NCI-H774 (cell line): ENCODE measurements at places on chromosomes 7 and 10.

DNA sequence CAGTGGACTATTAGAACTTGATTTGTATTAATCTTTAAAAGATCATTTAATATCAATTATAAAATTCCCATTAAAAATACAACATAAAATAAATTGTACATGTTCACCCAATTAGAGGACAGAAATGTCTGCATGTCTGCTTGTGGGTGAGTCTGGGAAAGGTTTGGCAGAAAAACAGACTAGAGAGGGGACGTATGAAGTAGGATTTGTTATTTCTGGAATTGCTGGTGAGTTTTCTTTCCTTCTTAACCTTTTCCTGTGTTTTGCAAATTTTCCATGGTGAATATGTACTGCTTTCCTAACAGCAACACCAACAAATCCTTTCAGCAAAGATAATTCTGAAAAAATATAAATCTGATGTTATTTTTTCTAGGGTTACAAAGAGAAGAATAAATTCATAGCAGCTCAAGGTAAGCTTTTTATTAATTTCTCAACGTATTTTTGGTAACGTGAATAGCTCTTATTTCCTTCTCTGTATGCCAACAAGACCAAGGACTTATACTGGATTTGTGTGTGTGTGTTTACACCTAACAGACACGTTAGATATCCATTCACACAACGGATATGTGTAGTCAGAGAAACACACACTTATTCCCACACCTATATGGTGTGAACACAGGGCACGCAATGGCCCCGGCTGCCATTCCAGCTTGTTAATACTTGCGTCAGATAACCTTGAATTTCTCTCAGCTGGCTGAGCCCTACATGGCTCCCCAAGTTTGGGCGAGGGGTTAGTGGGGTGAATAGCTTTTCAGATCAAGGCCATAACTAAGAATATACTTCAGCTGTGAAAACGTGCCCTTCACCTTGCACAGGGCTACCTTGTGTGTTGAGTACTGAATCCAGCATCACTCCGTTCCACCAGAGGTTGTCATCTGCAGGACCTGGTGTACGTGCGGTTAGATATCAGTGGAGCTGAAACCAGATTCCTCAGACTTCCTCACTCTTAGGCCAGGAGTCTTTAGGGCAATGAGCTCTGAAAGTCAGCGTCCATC lies 64.6 kb downstream of the MKI67 start:
- no peak for DNase-seq

GRCh38 chr7:133512560-133512959 lies 259.7 kb downstream of the EXOC4 start:
- no peak for DNase-seq

DNA sequence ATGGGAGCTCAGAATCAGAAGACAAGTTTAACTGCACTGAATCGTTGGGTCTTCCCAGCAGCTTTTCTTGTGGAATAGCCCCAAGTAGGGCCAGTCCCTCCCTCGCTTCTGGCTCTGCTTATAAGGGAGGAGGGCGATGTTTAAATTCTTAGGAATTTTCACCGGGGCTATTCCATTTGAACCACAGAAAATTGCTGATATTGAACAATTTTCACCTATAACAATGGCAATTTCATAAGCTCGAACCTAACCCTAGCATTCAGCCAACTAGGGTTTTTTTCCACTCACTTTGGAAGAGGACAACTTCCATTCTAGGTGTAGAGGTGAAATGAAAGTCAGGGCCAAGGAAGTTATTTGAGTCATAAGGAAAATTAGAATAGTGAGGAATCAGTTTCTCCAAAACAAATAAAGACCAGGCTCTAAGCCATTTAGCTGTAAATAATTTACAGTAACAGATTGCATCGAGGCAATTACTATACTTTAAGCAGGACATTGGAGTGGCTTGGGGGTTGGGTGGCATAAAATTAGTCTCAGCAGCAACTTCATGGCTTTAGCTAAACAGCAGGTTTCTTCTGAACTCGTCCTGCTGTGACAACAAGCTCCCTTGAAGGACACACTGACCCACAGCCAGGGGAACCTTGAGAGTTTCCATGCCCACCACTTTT lies 1.5 kb upstream of the ATP6V0A4 start:
- DNase-seq: no peak

- DNase-seq: no peak
Measured at GRCh38 chr10:100038561-100039071, 28.9 kb upstream of the DNMBP start.

- DNase-seq: no peak
Measured at GRCh38 chr10:47033541-47034270, 122.5 kb downstream of the PTPN20 start.

DNA sequence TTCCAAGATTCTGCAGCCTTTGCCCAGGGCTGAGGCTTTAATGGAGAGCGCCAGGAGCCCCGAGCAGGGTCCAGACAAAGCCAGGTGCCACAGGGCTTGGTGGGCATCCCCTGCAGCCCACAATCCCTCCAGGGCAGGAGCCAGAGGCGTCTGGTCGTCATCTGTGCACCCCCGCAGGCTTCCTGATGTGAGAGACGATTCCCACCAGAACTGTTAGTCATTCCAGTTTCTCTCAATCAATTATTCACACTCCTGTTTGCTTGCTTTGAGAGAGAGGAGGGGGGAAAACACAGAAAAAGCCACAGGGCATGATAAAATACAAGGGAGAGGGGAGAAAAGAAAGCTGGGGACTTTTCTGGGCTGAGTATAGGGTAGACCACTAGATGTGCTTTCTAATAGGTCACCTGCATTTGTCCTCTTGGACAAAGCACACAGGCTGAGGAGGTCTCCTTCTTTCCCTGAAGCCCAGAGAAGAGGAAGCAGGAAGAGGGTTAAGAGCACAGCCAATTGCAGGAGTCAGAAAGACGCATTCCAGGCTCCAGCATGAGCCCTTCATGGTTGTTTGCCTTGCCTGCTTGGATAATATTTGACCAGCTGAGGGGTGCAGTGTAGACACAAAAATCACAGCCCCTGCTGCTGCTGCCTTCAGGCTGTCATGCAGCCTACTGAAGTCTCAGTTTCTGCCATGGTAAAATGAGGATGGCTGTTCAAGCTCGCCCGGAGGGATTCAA lies 194.4 kb downstream of the PLXNA4 start:
- DNase-seq: peak; percentile 58

DNA sequence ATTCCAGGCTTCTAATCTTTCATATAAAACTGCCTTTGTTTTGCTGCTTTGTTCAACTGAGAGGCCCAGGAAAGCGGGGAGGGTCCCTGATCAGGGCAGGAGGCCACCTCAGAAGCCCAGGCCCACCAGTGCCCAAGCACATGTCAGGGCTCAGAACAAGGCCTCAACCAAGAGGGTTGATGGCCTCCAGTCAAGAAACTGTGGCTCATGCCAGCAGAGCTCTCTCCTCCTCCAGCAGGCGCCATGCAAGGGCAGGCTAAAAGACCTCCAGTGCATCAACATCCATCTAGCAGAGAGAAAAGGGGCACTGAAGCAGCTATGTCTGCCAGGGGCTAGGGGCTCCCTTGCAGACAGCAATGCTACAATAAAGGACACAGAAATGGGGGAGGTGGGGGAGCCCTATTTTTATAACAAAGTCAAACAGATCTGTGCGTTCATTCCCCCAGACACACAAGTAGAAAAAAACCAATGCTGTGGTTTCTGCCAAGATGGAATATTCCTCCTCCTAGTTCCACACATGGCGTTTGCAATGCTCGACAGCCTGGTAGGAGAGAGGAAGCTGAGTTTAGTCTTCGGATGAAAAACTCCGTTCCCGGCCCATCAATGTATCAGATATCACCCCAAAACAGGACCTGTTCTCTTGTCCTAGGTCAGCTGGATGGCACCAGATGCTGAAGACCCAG lies 34.0 kb downstream of the PSAP start:
- no peak for DNase-seq

DNA sequence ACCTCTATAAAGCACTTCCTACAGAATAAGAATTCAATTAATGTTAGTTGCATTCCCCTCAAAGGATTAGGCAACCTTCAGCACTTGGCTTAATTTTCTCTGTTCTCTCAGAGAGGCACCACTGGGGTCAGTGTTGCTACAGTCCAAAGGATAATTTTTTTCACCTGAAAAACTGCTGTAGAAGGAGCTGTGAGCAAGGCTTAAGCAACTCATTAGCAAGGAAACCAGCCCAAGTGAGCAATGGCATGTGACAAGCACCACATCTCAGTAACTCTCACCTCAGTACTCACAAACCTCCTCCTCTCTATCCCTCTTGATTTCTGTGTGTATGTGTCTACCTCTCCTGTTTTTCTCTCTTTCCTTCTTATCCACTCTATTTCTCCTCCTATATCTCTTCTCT lies 55.9 kb downstream of the DGKI start:
- no peak for DNase-seq

DNA sequence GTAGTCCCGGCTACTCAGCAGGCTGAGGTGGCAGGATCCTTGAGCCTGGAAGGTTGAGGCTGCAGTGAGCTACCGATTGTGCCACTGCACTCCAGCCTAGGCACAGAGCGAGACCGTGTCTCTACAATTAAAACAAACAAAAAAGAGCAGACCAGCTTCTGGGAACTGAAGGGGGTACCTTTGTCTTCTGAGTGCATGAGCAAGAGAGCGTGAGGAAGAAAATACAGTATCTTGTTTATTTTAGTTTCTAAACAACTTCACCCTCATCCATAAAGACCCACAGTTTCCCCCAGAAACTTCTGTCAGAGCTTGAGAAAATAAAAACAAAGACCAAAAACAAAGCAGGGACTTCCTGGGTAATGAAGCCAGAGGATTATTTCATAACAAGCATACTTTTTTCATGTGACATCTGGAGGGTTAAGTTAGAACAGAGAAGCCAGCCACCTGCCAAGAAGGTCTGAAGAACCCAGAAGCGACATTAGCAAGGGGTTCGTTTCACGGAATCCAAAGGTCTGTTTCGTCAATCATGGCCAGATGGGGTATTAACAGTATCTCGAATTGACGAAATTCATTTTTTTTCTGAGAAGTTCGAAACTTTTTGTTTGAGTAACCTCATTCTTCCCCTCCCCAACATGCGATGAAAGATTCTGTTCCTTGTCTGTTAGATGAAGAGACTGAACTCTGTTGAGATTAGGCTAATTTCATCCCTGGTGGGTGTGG lies 10.2 kb upstream of the IL2RA start:
- no peak for DNase-seq

DNA sequence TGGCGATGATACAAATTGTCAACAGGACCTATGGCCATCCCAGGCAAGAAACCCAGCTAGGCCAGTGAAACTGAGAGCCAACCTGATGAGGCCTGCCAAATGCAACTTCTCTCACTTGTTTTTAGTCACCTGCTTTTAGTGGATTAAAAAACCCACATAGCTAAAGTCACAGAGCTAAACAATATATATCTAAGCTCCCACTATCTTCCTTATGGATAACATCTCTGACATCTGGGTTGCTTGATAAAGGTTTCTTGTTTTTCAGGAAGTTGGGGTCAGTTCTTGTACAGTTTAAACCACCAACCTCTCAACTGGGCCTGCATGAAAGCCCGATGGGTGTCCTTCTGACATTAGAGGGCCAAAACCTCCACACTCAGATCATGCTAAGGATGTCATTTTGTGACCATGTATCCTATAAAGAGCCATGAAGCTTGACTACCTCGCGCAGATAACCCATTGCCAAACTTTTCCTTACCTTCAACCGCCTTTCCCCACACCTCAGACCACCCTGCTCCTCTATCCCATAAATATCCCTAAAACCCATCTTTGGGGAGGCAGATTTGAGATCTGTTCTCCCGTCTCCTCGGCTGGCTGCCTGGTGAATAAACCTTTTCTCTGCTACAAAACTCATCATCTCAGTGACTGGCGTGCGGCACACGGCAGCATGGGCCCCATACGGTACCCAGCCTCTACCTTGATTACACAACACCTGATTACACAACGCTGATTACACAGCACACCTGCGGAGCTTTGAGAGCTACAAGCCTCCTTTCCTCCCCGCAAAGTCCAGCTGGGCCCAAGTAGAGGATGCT lies 797 bp upstream of the STMP1 start:
- DNase-seq: peak; percentile 67

GRCh38 chr7:131231381-131232220 lies 96.1 kb upstream of the MKLN1 start:
- DNase-seq: no peak

DNA sequence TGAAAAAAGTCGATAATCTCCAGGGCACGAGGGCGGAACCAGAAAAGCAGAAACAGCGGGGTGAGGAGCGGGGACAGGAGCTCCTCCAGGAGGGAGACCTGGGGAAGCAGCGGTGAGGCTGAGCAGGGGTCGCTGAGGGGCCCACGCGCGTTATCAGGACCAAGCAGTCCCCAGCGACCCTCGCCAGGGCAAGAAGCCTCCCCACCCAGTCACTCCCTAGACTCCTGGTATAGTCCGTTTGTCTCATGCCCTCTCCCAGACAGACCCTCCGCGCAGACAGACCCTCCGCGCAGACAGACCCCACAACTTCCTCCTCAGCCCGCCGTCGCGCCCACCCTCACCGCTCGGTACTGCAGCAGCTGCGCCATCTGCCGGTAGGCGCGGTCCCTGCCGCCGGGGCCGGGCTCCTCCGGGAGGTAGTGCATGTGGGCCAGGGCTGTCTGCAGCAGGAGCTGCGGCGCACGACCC lies 6.3 kb downstream of the ATG9B start:
- peak; percentile 29 for DNase-seq

DNA sequence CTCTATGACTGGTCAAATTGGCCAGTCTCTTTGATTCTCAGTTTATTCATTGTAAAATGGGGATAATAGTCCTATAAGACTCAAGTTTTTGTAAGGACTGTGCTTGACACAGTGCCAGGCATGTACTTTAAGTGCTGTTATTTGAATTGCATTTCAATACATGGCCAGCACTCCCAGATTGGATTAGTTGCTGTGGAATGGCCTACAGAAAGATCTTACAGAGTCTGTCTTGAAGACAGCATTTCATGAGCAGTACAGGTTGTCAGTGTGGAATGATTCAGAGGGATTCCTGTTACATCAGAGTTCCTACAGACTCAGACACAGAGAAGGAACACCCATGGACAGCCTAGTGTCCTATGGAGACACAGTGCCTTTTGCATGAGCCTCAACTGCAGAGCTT lies 238.1 kb upstream of the BMPER start:
- DNase-seq: no peak

DNA sequence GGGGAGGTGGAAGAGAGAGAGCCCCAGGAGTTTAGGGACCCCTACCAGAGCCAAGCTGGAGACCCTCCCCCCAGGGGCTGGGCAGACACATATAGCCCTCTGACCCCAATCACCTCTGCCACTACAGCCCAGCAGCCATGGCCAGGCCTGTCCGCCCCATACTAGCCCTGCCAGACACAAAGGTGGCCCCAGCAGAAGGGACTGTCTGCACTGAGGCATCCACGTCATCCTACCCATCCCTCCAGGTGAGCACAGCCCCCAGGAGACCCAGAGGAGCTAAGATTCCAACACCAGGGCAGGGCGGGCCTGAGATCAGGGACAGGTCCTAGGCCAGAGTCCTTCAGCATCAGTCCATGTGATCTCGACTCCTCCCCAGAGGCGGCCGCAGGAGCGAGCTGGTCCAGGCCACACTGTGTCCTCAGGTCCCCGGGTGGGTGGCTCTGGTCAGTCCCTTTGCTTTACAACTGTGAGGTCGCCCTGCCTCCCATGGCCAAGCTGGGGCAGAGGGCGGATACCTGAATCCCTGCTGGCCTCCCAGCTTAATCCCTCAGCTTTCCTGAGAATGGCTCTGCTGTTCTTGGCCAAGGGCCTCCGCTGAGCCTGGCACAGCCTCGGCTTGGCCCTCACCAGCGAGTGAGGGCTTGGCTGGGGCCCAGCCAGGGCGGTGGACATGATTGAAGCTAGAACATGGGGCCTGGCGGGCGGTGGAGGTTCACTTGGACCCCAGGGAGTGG lies 14.3 kb upstream of the ELN start:
- no peak for DNase-seq
